ENCODE measurements at places on chromosomes 7 and 10. TPM values are rescaled to one million over a fixed set of nuclear protein-coding genes. Genes with fewer than 3 reads are reported as not detected.

UNCX gene
- not detected for total RNA-seq

SH2D4B gene
- not detected for total RNA-seq

NFE2L3 gene
- 52.9 TPM for total RNA-seq

EBF3 gene
- total RNA-seq: 11.9 TPM

PTPRN2 gene
- 12.1 TPM for total RNA-seq

DRGX gene
- total RNA-seq: not detected

SPRN gene
- total RNA-seq: 0.05 TPM

VSTM4 gene
- total RNA-seq: 0.40 TPM

ALDH18A1 gene
- 58.0 TPM for total RNA-seq

REPIN1 gene
- 124 TPM for total RNA-seq

NPC1L1 gene
- not detected for total RNA-seq
